ENCODE measurements at places on chromosomes 16 and 17.
A peak's percentile ranks its signal among the peaks of the same experiment; 100 is the strongest.

GRCh38 chr17:8904201-8904600, 36.7 kb upstream of the PIK3R6 start:
- DNase-seq: no peak

DNA sequence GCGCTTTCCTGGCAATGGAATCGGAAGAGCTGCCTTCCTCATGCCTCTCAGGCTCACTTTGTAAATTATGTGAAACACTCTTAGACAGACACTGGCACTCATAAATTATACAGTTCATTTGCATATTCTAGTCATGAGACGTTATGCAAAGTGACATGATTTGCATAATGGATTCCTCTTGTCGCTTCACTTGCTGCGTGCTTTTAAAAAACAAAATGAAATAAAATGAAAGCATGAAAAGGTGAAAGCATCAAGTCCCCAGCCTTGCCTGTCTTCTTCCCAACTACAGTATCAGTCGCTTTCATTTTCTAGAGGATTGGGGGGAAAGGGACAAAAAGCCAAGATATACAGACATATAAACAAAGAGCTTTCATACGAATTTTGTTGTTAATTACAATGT, 252.8 kb upstream of the PMFBP1 start:
- DNase-seq: no peak

DNA sequence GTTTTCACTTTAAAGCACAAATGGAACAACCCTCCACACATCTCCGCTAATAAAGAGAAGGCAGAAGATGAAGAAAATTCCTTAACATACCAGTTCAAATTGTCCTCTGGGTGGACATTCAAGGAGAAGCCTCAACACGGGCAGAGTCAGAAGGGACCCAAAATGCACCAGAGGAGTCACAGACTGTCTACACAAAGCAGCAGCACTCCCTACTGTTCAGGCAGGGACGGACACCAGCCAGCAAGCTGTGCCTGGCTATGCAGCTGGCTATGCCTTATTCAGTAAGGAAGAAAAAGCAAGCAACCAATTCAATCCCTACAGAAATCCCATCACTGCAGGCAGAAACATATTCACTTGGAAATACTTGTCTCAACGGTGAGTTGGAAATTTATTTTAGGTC, 8.1 kb downstream of the DNAJC7 start:
- DNase-seq: no peak

GRCh38 chr16:28261942-28262341, 30.4 kb upstream of the SBK1 start:
- DNase-seq: no peak

GRCh38 chr17:41419716-41420115, 4.7 kb downstream of the KRT37 start:
- DNase-seq: no peak

DNA sequence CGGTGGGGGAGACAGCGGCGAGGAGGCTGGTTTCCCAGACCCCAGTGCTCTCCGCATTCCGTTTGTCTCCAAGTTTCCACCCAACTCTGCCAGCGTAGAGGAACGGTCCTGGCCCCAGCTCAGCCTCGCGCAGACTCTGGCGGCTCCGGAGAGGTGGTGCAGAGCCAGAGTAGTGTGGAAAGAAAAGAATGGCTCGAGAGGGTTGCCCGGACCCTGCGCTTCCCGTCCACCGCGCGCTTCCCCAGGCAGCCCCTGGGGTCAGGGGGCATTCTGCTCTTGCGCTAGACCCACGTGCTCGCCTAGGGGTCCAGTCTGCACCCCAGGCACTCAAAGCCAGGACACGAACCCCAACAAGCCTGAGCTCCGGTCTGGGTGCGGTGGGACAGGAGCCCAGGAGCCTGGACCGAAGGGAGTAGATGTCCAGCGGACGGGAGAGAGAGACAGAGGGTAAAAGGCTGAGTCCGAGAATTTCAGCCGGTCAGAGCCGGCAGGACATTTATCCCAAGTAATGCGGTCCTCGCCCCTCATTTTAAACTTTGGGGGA, 3.8 kb downstream of the PMP22 start:
- DNase-seq: peak; percentile 58

GRCh38 chr16:8667492-8667891, 6.9 kb upstream of the ABAT start:
- no peak for DNase-seq

DNA sequence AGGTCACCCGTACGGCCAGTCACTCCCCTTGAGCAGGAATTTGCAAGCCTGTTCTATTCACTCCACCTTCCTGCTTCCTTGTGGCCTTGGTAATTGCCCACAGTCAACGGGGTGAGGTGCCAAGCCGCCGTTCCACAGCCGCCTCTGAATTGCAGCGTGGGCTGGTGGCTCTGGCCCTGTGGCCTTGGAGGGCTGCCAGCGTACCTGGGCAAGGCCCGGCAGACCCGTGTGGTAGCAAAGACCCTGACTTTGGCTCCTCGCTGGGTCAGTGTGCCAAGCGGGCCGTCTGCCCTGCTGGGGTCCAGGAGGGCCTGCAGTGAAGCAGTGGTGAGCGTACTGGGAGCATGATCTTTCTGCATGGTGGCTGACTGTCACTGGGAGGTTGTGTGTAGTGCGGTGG, 3.6 kb downstream of the BANP start:
- no peak for DNase-seq

DNA sequence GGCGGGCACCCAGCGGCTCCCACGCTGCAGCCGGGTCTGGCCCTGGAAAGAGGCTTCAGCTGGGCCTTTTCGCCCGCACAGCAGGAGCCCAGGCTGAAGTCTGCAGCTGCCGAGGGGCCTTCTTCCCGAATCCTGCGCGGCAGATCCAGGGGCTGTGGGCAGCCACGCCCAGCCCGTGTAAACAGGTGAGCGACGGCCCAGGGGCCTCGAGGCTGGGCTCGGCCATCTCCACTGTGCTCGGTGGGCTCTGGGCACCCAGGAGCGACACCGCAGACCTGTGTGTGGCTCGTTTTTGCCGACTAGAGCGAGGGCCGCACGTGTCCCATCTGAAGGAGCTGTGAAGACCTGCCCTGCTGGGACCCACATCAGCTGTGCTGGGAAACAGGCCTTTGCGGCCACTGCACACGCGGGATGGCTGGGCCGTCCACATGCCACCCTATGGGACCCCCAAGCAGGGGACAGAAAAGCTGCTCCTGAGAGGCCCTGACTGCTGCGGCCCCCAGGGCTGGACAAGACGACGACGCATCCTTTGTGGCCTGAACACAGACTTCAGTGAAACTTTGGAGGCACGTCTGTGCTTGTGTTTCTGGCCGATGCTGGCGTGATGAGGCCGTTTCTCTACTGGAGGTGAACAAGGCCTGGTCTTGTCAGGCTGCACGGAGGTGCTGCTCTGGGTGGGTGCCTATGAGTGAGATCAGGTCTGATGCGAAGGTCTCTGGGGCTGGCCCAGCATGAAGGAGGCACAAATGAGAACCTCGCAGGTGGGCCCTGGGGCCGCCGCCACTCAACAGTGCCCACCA, 5.2 kb upstream of the APRT start:
- DNase-seq: no peak

- DNase-seq: no peak
These were observed 9.1 kb downstream of the MYH11 start for GRCh38 chr16:15847611-15848175.

GRCh38 chr17:27513849-27514248, 57.6 kb downstream of the KSR1 start:
- DNase-seq: no peak

GRCh38 chr17:13735444-13735843, 133.7 kb upstream of the HS3ST3A1 start:
- DNase-seq: peak; percentile 19

DNA sequence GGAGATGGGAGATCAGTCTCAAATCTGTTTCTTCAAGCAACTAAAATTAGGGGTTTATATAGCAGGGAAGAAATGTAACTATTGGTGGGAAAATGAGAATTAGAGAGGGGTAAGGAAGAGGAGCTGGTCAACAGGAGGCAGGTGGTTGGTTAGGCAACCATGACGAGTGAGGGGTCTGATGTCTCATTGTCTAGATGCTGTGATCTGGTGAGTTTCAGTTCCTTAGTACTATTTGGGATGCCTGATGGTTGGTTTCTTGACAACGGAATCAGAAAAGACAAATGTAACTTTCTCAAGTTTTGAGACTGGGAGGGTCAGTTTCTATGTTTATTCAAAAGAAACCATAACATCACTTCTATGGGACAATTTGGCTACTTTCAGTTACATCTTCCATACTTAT, 415.3 kb upstream of the C16orf82 start:
- no peak for DNase-seq

DNA sequence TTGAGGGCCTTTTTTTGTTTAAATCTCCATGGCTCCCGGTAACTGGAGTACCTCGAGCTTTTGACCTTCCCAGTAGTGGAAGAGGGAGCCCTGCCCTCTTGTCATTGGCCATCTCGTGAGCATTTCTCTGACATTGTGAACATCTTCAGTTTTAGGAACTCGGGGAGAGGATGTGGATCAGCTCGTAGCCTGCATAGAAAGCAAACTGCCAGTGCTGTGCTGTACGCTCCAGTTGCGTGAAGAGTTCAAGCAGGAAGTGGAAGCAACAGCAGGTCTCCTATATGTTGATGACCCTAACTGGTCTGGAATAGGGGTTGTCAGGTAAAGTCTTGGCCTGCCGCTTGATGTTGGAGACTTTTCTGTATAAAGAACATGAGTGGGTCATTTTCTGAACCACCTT, 24.3 kb downstream of the NTAN1 start:
- DNase-seq: no peak

GRCh38 chr17:67258821-67259468, 13.9 kb upstream of the HELZ start:
- no peak for DNase-seq

DNA sequence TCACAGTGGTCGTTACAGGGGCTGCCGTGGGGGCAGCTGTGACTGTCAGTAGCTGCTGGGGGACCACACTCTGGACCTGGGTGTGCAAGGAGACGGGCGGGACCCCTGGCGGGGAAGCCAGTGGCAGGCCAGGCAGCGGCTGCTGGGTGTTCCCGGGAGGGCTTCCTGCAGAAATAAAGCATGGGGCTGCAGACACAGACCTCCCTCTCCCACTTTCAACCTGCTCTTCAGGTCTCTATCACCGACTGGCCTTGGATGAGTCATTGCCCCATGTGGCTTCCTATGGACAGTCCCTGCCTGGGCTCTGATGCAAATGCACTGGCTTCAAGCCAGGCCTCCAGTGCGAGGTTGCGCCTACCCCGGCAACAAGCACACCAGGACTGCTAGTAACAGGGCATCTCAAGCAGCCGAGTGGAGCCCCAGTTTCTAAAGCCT, 17.2 kb downstream of the SREBF1 start:
- peak; percentile 91 for DNase-seq

GRCh38 chr16:89918453-89919347, at the start of gene MC1R:
Gene MC1R (plus strand): TSS chr16:89918862. CDS start chr16:89919259, 397 bp downstream.
- DNase-seq: no peak

DNA sequence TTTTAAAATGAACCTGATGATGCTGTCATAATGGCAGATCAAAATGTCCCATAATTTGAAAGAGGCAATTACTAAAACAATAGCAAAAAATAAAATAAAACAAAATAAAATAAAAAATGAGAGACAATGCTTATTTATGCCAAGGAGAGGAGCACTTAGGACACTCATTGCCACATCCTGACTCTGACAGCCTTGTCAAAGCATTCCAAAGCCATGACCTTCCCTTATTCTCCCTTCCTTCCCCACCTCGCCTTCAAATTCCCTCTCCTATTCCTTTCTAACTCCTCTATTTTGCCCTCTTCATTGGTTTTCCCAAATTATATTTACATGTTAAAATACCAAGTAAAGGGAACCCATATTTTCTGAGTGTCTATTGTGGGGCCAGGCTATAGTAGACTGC, 220.0 kb downstream of the CDH13 start:
- no peak for DNase-seq

- peak; percentile 44 for DNase-seq
These were observed 89.1 kb downstream of the SSH2 start for GRCh38 chr17:29840884-29841283.

DNA sequence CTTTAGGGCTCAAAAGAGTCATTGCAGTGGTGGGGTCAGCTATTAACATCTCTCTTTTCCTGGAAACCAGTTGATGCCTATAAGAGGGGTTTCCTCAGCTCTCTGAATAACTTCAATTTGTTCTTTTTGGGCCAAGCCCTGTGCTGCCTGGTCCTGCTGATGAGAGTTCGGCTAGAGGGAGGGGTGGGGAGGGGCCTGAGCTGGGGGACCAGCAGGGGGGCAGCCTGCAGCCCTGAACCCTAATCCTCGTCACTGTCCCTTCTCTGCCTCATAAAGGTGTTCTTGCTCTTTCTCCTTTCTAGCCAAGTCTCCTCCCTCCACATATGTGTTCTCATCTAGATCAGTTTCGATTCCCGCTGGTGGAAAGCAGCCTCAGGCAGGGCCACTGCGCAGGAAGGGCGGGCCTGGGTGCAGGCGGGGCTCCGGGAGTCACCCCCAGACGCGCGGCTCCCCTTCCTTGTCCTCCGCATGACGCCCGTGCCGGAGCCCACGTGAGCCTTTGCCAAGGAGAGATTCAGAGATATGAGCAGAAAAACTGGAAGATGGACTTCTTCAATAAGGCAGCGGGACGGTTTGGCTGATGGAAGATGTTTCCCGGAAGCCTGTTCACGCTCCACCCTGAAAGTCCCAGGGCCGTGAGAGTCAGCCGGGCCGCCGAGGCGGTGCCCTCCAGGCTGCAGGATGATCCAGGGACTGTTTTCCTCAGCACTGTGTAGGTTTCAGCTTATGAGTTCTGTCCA, 15.0 kb upstream of the RHOT1 start:
- DNase-seq: peak; percentile 78
